ENCODE measurements at places on chromosomes 16 and 17.
A peak's percentile ranks its signal among the peaks of the same experiment; 100 is the strongest.

DNA sequence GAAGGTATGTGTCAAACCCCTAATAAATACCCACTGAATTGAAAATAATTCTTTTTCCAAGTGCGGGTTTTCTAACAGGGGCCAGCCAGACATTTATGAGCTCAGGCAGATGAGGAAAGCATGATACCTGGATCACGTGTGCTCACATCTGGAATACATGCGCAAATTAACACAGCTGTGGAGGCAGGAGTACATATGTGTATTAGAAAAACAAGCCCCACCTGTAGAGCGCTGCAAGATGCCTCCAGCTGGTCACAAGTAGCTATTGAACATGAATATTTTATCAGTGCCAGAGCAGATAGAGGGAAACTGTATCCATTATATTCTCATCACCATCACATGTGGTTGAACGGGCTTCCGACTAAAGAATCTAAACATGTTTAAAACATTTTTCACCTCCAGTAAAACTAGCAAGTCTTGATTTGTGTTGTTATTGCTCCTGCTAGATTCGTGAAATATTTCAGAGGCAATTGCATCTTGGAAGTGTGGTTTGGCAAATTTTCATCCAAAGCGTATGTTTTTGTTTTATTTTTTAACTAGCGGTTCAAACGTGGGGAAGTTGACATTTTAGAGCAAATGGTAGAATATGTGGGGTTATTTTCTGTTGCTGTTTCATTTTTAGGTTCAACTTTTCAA, 482.8 kb downstream of the CDH13 start:
- no peak for DNase-seq

GRCh38 chr17:38967290-38967738, at the start of gene FBXO47:
FBXO47 (minus strand) TSS chr17:38967403; CDS start chr17:38963025, 4,378 bp downstream.
- peak; percentile 75 for DNase-seq

GRCh38 chr17:66604376-66604775, 230.5 kb upstream of the CACNG5 start:
- no peak for DNase-seq

- no peak for DNase-seq
Observed at GRCh38 chr16:57255686-57256415, 10.8 kb downstream of the ARL2BP start.
